NCI-H187 (cell line): ENCODE measurements at places on chromosomes 4 and X.

DNA sequence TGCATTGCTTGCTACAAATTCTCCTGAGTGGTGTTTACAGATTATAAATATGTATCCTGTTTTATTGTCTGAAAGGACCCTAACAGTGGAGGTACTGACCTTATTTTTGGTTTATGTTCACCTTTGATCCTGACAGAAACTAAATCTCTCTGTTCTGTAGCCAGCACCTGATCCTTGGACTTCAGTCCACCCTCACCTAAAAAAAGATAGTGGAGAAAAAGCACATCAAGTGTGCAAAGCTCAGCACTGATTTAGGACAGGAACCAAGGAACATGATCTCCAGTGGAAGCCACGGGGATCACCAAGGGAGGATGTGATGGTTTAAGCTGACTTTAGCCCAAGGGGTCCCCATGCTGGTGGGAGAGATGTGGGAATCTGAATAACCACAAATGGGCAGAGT, 22.3 kb upstream of the C4orf54 start:
- no peak for DNase-seq

- DNase-seq: no peak
Measured at GRCh38 chr4:27006646-27007045, 146.0 kb downstream of the STIM2 start.

- DNase-seq: no peak
Measured at GRCh38 chrX:22800360-22800759, 199.4 kb upstream of the DDX53 start.

GRCh38 chr4:3366893-3367775, 74.3 kb downstream of the RGS12 start:
- no peak for DNase-seq

DNA sequence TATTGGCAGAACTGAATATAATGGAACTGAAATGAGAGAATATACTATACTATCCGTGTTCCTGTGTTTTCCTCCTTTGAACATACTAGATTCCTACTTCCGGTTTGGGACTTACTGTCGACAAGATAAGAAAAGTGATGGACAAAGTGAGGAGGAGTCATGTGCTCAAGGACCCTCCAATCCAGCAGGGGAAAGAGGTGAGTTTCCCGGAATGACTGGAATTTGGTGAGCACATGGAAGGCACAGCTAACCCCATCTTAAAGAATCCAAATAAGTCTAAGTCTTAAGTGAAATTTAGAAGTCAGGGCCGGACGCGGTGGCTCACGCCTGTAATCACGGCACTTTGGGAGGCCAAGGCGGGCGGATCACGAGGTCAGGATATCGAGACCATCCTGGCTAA, 36.6 kb upstream of the SH3D19 start:
- no peak for DNase-seq

DNA sequence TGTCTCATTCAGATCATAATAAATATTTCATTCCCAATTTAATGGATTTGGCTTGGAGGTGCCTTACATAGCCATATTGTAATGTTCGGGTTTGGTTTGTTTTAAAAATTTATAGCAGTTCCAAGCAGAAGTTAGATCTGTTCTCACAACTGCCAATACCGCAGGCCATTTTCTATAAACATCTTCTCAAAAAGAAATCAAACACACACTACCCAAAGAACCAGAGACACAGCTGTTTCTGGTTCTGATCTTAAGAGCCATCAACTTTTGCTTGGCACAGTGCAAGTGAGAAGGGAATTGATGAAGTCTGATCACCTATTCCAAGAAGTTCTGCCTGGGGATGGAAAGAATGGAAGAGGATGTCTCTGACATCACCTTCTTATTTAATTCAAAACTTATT, 22.9 kb downstream of the MID1IP1 start:
- no peak for DNase-seq

GRCh38 chrX:144768540-144768939, 478.8 kb upstream of the SPANXN1 start:
- no peak for DNase-seq

DNA sequence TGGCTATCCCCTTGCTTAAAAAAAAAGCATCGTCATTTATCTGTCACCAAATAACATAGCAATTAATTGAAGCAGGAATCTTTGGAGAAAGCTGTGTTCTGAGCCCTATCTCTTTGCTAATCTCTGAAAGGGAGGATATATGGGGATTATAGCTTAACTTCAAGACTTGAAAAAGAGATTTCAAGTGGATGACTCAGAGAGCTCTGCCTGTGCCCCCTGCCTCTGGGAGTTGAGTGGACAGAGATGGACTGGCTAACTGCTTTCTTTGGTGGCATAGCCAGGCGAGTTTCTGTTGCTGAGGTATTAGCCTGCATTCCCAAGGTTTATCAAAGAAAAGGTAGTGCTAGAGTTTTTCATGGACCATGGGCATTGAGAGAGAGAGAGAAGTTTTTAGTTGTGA, 91.6 kb downstream of the DDIT4L start:
- no peak for DNase-seq

DNA sequence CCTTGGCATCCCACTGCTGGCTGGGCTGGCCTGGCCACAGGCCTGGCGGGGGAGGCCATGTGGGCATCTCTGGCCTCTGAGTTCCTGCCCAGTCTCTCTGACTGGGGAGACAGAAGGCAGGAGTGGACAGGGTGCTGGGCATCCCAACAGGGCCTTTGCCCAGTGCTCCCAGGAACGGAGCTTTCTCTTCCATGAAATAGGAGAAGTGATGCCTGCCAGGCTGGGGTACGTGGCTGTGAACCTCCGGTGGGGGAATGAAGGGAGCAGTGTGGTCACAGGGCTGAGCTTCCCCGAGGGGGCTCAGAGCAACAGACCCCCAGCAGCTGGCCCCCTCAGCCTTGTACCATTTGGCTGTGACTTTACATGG, 40.4 kb upstream of the HMX1 start:
- no peak for DNase-seq

DNA sequence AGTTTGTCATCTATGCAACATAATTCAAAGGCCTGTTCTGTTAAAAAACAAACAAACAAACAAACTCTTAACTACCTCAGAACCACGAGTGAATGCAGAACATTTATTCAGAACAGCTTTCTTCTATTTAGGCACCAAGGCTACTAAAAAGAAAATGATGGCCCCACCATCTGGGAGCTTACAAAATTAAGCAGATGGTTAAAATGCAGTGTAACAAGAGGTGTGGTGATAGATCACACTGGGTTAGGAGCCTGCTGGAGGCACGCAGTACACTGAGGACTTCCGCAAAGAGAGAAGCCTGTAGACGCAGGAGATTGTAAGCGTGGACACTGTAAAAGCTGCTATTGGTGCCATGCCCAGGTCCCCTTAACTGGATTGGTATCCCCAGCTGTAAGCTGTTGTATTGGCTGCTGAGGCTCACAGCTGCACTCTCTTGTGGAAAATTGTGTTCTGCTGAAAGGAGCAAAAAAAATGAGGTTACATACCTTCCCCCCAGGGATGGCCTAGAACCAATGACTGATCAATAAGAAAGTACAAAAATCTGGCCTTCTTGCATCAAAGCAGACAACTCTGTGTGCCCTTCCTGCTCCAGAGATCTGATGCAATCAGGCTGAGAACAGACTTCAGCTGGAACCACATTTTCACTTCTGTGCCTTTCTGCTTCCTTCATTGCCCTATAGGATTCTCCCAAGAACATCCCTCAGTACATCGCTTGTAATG, 60.0 kb downstream of the SHROOM3 start:
- no peak for DNase-seq

GRCh38 chr4:26874110-26874509, 13.5 kb downstream of the STIM2 start:
- no peak for DNase-seq
